ENCODE measurements at places on chromosomes 2 and 18.

GRCh38 chr2:32991091-32991845, 44.5 kb downstream of the LTBP1 start:
- no peak for DNase-seq

DNA sequence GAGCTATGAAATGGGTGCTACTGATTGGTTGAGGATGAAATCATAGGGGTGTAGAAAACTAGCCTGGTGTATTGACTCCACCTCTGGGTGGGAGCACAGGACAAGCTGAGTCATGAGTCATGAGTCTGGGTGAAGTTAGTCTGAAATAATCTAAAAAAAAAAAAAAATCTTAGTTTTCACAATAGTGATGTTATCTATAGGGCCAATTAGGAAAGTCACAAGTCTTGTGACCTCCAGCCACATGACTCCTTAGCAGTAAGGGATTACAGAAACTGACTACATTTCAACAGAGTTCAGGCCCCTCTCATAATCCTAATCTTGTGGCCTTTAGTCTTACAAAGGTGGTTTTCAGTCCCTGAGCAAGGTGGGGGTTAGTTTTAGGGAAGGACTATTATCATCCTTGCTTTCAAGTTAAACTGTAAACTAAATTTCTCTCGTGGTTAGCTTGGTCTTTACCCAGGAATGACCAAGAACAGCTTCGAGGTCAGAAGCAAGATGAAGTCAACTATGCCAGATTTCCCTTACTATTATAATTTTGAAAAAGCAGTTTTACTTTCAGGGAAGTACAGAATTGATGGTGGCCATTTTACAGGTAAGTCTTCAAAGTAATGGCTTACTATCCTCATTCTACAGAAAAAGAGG, 338.0 kb upstream of the GYPC start:
- no peak for DNase-seq

- DNase-seq, result no peak
Observed at GRCh38 chr2:54332386-54332785, 76.4 kb upstream of the TSPYL6 start.

- no peak for DNase-seq
Observed at GRCh38 chr2:213214209-213214608, 62.8 kb upstream of the IKZF2 start.

GRCh38 chr18:51447351-51448342, 250.2 kb upstream of the MEX3C start:
- DNase-seq, result no peak

DNA sequence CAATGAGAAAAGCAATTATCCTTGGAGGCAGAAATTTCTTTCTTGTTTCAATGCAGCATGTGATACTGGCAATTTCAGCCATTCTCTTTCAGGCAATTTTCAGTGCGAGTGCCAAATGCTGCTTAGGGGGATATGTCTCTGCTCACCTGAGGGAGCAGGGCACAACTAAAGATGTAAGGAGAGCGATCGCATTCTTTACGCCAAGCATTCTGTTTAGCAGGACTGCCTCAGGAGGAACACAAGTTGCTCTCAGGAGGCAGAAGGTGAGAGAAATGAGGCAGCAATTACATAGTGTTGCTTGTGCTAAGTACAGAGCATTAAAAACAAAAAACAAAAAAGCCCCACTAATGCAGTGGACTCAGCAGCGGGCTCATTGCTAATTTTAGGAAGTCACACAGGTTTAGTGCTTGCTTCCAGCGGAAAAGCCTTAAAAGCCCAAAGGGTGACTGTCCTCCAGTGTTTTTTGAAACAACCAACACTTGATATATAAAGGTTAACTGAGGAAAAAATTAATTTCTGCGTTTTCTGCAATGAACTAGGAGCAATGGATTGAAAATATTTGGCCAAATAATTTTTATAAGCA, 116.9 kb downstream of the METTL8 start:
- DNase-seq, result no peak

DNA sequence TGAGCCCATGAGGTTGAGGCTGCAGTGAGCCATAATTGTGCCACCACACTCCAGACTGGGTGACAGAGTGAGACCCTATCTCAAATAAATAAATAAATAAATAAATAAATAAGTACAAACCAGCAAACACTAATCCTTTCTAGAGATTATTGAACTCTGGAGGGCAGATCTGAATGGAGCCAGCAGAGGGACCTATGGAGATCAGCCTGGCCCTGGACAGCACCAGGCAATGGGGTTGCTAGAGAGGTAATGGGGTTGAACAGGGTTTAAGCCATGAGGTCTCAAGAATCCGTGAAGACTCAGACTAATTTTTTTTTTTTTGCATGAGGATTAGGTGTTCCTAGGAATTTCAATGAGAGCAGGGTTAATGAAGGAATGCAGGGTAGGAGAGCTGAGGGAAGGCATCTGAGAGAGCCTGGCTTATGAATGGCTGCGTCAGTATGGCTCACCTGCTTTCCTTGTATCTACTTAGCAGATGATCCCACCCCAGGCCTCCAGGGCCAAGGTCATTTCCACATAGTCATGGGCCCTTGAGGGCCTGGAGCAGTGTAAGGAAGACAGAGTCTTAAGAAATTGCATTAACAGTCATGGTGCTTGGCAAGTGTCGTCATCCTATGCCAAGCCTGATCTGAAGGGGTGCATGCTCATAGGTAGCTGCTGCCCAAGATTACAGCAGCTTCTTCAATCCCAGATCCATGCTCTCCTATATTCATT, 34.6 kb upstream of the IL37 start:
- DNase-seq, result no peak

GRCh38 chr2:126887506-126887905, 11.2 kb upstream of the TEX51 start:
- no peak for DNase-seq

- no peak for DNase-seq
Observed at GRCh38 chr2:189318761-189319160, 122.5 kb upstream of the WDR75 start.

DNA sequence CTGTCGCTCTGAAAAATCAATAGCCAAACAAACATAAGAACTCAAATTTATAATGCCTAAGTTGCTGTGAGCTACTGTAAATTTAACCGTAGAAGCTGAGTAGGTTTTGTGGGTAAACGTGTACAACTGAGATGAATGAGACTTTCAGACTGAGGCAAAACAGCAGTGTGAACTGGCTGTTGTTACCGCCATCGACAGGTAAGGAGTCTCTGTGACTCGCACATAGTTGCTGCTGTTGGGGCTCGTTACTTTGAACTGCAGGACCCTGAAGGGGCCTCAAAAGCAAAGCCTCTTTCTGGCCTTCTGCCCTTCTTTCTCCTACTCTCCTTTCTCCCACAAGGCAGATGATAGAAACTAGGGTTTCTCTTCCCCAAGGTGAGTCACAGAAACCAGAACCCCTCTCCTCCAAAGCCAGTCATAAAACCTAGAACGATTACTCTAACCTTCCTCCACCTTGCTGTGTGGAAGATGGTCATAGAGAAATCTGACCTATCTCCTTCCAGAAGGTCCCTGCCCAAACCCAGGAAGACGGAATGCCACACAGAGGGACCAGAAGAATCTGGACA, 101.2 kb downstream of the DLGAP1 start:
- no peak for DNase-seq

DNA sequence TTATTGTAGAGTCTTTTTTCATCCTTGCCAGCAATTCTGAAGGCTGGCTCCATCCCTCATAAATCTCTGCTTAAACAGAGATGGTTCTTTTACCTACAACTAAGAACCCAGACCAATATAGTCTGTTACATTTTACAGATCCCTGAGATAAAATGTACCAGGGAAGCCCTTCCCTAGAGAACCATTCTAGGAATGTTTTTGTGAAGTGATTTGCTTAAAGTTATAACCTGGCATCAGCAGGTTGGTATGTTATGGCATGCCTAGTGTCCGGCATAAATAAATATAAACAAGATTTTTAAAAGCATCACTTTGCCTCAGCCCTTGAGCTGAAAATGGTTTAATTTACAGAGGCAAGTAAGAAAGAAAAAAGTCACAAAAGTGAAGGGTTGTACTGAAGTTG, 18.5 kb upstream of the NPAS2 start:
- no peak for DNase-seq

- no peak for DNase-seq
Observed at GRCh38 chr2:85423525-85423924, 5.0 kb downstream of the SH2D6 start.

GRCh38 chr18:79784071-79784913, 13.4 kb upstream of the KCNG2 start:
- DNase-seq, result no peak

DNA sequence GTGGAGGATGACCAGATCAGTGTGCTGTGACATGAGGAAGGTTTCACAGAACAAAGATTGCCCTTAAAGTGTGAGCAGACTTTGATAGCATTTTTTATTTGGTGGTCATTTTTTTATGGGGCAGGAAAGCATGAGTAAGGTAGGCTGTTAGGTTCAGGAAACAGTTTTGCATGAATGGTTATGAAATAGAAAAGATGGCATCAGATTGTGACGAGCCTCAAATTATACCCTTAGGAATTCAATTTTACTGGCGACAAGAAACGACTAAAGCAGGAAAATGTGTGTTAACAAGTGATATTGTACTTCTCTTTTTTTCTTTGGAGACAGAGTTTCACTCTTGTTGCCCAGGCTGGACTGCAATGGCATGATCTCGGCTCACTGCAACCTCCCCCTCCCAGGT, 44.7 kb downstream of the PIK3C3 start:
- no peak for DNase-seq

DNA sequence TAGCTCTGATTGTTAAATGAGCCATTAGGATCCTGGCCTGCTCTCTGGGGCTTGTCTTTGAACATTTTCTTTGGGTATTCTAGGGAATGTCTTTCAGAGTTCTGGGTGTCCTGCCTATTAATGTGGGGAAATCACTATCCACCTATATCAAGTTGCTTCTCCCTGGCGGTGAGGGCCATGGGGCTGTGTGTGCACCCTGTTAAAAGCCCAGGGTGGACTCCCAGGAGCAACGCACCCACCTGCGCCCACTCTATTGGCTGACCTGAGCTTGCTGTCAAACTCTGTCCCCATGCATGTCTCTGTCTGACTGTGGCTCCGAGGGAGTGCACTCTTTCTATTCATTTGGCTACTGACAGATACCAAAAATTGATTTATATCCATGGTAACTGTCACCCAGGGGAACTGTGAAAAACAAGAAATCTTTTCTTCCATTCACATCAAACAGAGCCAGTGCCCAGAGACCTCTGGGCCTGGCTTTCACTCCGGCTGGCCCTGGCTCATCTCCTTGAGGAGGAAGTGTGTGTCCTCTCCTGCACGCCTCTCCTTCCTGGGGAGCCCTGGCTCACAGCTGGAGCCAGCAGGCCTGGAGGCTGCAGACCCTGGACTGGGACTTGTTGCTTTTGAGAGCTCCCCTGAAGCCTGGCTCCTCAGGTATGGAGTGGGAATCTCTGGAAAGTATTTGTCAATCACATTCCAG, 10.5 kb upstream of the TOGARAM2 start:
- no peak for DNase-seq

GRCh38 chr2:28224648-28225472, 167.8 kb upstream of the FOSL2 start:
- DNase-seq, result no peak
